ENCODE measurements at places on chromosomes 11 and 22.

- peak; percentile 30 for DNase-seq
Measured at GRCh38 chr22:49961601-49962011, 1.0 kb downstream of the PIM3 start.

GRCh38 chr22:40436505-40437431 is 66.4 kb downstream of the SGSM3 start:
- peak; percentile 81 for DNase-seq

GRCh38 chr11:28657378-28658030 is 549.3 kb downstream of the METTL15 start:
- peak; percentile 32 for DNase-seq

- peak; percentile 31 for DNase-seq
Measured at GRCh38 chr11:84800755-84801346, 826.3 kb downstream of the DLG2 start.

DNA sequence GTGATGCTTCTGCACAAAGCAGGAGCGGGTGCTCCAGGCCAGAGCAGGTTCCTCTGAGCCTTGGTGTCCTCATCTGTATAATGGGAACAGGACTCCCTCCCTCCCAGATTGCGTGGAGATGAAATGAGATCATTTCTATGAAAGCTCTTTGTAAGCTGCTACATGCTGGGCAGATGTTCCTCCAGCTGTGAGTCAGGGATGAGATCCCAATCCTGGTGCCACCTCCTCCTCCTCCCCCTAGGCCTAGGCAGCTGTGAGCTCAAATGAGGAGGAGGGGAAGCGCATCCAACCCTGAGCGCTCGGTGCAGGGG is 7.0 kb upstream of the CABP2 start:
- no peak for DNase-seq

DNA sequence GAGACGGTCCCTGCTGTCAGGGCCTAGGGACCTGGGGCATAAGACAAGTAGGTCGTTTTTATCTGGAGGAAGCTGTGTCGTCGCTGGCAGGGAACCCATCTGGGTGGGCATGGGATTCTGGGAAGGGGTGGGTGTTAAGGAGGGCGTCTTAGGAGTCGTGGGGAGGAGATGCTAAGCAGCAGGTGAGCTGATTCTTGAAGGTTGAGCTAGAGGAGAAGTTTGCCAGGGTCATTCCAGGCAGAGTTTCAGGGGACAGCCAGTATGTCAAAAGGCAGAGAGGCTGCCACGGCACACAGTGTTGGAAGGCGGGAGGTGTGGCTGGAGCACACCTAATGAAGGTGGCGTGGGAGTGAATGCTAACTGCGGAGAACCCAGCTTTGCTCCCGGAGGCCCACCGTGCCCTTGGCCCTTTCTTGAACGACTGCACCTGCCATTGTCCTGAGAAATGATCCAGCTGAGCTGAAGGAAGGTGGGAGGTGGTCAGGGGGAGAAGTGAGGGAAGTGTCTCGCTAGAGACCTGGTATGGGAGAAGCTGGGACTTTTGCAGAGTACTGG is 1.3 kb downstream of the FAM118A start:
- DNase-seq, result no peak

DNA sequence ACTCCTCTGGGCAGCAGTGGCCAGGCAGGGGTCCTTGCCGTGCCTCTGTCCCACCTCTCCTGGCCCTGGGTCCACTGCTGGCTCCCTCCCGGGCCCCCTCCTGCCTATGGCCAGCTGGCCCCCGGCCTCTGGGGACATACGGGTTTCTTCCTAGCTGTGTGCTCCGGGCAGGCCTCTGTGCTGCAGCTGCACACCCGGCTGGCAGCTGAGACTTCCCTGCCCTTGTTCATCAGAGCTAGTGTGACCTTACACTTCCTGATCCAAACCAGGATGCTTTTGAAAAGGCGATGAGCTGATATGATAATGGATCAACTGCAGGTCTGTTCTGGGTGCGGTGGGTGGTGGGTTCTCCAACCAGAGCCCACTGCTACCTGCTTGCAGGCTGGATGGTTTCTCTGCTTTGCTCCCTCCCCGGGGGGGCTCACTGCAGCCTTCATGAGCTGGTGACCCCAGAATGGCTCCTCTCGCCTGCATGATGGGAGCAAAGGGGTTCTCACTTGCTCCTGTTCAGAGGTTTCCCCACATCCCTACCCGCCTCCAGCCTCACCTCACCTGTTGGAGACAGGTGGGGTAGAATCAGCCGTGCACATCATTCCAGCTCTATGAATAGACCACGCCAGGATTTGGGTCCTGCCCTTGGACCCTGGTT is 13.3 kb downstream of the B3GAT1 start:
- DNase-seq, result no peak

- DNase-seq, result no peak
Measured at GRCh38 chr22:27445881-27446280, 355.7 kb downstream of the MN1 start.

GRCh38 chr11:103228807-103229206 is 119.6 kb downstream of the DYNC2H1 start:
- no peak for DNase-seq

- DNase-seq, result no peak
Measured at GRCh38 chr22:17851759-17852158, 77.5 kb upstream of the BID start.

GRCh38 chr11:46240371-46240770 is 37.1 kb upstream of the CREB3L1 start:
- DNase-seq, result no peak
